ENCODE measurements at places on chromosomes 4 and X.

DNA sequence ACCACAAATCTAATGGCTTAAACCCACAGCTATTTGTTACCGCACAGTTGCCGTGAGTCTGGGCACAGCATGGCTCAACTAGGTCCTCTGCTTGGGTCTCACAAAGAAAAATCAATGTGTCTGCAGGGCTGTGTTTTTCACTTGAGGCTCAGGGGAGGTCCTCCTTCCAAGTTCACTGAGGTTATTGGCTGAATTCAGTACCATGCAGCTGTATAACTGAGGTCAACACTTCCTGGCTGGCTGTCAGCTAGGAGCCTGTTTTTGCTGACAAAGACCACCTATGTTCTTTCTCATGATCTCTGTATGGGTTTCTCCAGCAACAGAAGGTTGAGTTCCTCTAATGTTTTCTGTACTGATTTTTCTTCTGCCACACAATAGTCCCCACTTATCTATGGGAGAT, 736.7 kb upstream of the PRKX start:
- no peak for DNase-seq

- no peak for DNase-seq
Measured at GRCh38 chr4:122854447-122855352, 28.1 kb downstream of the FGF2 start.

DNA sequence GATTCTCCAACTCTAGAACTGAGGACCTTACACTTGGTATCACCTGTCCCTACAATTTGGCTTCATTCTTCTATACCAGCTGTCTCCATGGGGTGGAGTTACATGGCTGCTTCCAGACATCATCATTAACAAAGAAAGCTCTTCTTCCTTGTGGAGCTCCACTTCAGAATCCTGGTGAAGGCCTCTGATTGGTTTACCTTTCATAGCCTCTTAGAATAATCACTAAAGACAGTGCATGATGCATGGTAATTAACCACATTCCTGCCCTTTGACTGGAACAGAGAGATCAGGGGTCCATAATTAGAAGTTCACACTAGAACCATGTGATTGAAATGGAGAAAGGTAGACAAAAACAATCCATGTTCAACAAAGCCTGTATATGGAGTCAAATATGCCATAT, 112.6 kb upstream of the ZNF827 start:
- DNase-seq: no peak

DNA sequence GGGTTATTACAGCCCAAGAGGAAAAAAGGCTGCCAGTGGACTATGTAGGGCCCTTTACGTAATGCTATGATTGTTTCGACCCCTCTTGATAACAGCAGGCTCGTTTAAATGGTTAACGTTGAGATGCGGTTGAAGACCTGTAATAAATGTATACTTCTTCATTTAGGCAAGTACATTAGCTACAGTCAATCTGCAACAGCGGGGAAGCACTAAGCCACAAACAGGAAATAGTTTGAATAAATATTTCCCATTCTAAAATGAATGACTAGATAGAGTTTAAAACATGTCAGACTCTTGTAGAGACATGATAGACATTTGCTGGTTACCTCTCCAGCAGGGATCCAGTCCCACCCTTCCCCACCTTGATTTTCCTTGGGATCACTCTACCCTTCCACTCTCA, 38.1 kb upstream of the STIM2 start:
- no peak for DNase-seq

- no peak for DNase-seq
Measured at GRCh38 chr4:104964410-104965175, 182.1 kb upstream of the TET2 start.
